Hindlimb muscle (tissue), 1 donor: ENCODE measurements at places on chromosomes 11 and 22.
A peak's percentile ranks its signal among the peaks of the same experiment; 100 is the strongest.

DNA sequence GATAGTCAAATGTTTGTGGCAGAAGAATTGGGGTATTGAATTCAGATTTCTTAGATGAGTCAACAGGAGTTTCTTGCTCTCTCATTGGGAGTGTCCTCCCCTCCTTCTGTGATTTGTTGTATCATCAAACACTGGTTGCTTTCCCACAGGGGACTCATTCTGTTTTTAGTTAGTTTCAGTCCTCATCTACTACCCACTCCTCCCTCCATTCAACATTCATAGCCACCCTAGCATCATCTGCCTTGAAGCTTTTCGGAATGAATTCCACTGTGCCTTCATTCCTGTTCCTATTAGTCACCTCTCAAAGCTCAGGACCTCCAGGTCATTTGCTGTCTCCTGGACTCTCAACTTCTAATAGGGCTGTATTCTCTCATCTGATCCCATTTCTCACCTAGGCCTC is 31.5 kb upstream of the RAB38 start:
- no peak for DNase-seq

DNA sequence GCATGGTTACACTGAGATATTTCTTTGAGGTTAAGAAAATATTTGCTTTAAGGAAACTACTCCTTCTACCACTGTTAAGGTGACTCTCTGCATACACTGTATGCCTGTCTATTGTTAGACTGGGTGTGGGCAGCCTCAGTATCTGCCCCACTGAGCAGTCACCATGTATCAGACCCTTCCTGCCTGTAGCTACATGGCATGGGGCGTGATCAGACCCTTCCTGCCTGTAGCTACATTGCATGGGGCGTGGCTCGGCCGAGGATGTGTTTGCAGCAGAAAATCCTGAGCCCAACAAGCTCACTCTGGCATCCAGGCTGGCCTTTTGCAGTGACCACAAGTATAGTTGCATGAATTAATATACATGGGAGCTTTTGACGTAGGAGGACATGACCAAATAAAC is 669.4 kb downstream of the OPCML start:
- no peak for DNase-seq

GRCh38 chr11:2742201-2742600 is 42.4 kb upstream of the KCNQ1OT1 start:
- DNase-seq, result no peak

GRCh38 chr11:95923728-95924413 is at the start of gene MTMR2:
TSS of gene MTMR2 (minus strand) at chr11:95924107. CDS start at chr11:95923954, 153 bp downstream.
- peak; percentile 88 for DNase-seq

- no peak for DNase-seq
Measured at GRCh38 chr11:100581318-100581717, 105.8 kb upstream of the ARHGAP42 start.

DNA sequence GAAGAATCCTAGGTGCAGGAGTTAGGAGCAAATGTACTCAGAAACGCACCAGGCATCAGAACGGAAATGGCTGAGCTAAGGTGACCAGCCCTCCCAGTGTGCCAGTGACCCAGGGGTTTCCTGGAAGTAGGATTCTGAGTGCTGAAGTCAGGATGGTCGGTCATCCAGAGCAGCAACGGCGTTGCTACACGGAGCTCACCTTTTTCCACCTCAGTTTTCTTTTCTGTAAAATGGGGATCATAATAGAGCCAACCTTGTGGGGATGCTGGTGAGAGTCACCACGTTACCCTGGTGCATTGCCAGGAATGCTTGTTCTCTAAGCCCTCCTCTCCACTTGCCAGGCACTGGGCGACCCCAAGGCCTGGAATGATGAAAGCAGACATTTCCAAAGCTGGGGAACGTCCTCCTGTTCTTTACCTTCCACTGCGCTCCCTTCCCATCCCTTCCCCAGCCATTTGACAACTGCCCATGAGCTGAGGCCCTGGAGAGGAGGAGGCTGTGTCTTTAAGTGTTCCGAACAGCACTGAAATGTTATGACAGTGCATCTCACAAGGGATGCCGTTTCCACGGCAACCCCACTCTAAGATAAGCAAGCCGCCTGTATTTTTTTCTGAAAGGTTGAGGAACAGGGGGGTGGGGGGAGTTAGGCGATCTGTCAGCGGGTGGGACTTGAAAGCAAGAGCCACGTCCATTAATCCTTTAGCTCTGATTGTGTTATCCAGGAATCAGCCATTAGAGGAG is 66.8 kb downstream of the TSPAN18 start:
- peak; percentile 65 for DNase-seq

DNA sequence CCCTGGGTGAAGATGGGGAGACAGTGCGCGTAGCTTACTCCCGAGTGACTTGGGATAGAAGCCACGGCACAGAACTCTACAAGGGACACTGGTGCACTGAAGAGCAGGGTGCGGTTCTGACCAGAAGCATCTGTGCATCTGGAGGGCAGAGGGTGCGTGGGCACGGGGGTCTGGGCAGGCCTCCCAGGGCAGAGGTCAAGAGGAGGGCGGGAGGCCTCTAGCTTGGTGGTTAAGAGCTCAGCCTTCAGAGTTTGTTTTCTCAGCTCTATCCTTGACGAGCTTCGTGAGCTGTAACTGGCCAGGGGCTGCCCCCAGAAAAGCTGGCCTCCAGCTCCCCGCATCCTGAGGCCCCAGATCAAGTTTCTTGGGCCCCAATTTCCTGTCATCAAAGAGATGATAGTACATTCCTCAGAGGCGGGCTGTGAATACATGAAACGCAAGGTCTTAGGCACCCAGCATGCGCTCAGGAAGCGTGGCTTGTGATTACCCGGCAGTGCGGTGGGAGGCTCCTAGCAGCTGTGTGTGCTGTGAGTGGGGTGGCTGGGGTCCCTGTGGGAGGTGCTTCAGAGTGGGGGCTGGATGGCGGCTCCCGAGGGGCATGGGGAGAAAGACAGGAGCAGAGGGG is 6.0 kb upstream of the BID start:
- no peak for DNase-seq

- DNase-seq, result no peak
Measured at GRCh38 chr11:82889133-82890001, 10.9 kb downstream of the PRCP start.

DNA sequence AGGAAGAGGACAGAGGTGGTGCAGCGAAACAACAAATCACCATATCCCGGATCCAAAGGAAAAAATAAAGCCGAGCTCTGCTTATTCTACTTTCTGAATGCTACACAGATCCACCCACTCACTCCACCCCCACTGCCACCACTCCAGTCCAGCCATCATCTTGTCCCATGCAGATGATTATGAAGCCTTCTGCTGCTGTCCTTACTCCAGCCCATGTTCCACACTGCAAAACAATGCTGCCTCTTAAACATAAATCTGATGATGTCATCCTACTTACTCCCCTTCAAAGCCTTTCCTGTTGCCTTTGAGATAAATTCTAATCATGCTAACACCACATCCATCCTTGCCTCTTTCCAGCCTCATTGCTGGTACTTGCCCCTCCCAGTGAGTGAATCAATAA is 6.5 kb upstream of the DRD2 start:
- no peak for DNase-seq

DNA sequence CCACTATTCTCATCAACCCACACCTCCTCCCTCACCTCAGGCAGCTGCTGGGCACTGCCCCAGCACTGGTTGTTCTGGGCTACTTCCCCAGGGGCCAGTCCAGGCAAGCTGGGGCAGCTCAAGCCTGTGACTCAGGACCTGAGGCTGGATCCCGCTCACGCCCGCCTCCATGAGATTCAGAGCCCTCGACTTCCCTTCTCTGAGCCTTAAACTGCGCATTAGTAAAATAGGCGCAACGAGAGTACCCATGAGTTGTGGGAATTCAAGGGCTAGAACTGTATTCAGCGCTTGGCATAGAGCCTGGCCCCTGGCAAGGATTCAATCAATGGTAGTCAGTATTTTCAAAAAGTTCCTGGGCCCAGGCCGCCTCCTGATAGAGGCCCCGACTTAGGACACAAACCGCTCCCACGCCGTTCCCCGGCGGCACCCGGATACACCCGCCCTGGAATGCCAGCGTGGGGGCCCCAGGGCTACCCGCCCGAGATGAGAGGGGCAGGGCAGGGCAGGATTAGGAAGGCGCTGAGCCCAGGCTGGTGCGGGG is 723 bp upstream of the CD82 start:
- DNase-seq, result no peak

DNA sequence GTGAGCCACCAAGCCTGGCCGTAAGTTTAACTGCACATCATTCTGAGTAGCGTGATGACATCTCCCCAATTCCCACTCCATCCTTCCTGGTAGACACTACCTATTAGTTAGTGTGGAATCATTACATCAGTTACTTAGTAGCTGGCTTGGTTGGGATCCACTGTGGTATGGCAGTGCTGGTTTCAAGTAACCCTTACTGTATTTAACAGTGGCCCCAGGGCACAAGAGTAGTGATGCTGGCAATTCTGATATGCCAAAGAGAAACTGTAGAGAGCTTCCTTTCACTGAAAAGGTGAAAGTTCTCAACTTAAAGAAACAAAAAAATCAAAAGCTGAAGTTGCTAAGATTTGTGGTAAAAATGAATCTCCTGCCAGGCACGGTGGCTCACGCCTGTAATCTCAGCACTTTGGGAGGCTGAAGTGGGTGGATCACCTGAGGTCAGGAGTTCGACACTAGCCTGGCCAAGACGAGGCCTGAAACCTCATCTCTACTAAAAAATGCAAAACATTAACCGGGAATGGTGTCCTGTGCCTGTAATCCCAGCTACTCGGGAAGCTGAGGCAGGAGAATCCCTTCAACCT is 27.2 kb downstream of the RHOD start:
- DNase-seq, result no peak

DNA sequence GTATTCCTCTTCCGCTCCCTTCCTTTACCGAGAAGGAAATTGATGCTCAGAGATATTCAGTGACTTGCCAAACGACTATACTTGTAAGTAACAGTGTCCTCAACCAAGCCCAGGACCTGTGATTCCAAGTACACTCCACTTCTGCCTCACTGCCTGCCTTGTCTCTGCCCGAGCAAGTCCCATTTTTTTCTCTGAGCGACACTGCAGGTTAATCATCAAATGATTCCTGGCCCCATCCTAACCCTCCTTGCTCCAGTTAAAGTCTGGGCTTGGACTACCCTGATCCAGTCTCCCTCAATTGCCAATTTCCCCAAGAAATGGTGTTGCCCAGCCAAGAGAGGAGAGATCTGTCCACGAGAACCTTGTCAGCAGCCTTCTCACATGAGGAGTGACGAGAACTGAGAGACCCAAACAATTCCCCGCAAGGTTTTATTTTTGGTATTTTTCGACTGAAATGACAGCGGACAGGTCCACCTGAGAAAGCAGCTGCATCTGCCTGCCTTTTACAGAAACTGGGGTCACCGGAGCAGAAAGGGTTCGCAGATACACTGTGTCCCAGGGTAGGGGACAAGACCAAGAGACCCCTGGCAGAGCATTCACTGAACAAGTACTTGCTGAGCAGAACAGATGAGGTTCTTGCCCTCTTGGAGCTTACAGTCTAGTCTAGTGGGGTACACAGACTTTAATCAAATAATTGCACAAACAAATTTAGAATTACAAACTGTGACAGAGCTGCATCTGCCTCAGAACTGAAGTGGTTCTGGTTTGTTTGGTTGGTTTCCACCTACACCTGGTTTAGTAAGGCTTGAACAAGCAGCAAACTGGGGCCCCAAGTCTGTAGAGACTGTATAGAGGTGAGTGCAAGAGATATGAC is 11.4 kb downstream of the POU2AF1 start:
- DNase-seq, result no peak

- DNase-seq, result no peak
Measured at GRCh38 chr11:18958221-18958910, 19.2 kb upstream of the MRGPRX1 start.

DNA sequence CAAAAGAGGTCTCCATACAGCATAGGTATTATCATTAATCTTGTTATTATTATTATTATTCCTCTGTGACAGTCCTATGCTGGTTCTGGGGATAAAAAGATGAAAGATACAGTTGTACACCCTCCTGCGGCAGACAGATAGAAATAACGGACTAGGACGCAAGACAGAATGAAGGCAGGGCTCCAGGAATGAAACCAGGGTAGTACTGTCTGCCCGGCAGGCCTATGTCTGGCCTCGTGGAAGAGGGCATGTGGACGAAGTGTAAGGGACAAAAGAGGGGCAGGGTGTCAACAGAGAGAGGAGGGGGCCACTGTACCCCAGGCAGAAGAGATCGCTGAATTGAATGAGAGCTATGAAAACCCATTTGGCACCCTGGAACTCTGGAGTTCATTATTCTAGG is 25.2 kb downstream of the DSCAML1 start:
- DNase-seq, result no peak

GRCh38 chr22:37242395-37242918 is 1.6 kb downstream of the RAC2 start:
- no peak for DNase-seq

- no peak for DNase-seq
Measured at GRCh38 chr22:23075525-23076216, 5.4 kb downstream of the GNAZ start.

DNA sequence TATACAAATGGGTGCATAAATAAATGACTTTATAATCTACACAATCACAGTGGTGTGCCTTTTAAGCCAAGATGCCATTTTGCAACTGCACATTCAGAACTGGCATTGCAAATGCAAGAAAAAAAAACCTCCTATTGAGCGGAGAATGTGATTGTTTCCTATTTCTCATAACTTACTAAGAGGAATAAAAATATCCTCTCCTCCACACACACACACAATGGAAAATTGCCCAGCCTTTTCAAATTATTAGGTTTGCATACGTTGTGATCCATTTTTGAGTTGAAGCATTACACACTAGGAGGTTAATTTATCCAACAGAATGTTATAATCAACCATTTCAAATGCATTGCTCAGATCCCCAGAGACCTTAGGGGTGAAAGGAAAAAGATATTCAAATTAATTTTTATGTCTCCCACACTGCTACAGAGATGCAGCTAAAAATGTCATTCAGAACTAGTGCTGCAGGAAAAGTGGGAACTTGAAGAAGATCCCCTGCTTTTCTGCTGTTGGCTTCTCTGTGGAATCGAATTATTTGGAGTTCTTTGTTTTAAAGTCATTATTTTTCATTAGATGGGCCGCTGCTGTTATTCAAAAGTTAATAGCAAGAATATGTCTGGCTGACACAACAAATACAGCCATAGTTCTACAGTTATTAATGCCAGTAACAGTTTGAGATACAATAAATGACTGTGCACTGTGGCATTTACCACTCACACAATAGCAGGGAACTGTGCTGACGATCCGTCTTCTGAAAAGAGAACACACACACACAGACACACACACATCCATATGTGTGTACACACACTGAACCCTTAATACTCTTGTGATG is 299.9 kb upstream of the ANO5 start:
- DNase-seq, result no peak

GRCh38 chr11:18259259-18259658 is 6.8 kb upstream of the SAA1 start:
- DNase-seq, result no peak

DNA sequence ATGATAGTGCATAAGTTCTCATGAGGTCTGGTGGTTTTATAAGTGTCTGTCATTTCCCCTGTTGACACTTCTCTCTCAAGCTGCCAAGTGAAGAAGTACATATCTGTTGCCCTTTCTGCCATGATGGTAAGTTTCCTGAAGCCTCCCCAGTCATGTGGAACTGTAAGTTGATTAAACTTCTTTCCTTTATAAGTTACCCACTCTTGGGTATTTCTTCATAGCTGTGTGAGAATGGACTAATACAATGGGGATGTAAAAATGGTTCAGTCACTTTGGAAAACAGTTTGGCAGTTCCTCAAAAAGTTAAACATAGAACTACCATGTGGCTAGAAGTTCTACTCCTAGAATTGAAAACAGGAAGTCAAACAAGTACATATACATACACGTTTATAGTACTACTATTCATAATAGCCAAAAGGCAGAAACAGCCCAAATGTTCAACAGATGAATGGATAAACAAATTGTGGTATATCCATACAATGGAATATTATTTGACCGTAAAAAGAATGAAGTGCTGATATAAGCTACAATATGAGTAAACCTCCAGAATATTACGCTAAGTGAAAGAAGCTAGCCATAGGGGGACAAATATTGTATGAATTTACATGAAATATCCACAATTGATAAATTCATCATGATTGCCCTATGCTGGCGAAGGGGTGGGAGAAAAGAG is 16.0 kb upstream of the DKK3 start:
- no peak for DNase-seq
